ENCODE measurements at places on chromosomes 3 and 15.

- H3K4me1 ChIP-seq = no peaks in the 10 kb centered on the region
- H3K27me3 ChIP-seq = no peaks in the 10 kb centered on the region
- ATAC-seq = no peak
- no peak overlapping the region for H3K27ac ChIP-seq
These were observed 5.0 kb upstream of the UACA start for GRCh38 chr15:70768257-70768883.

- H3K4me1 ChIP-seq = no peaks in the 10 kb centered on the region
- peak overlapping the region; percentile 60 for H3K27ac ChIP-seq
- H3K4me3 ChIP-seq = no peak overlapping the region
- no peaks in the 10 kb centered on the region for H3K36me3 ChIP-seq
- ATAC-seq = peak; percentile 91
These were observed 6.9 kb upstream of the IL16 start for GRCh38 chr15:81189583-81190283.

GRCh38 chr3:12273045-12273695 is 15.7 kb upstream of the PPARG start:
- H3K36me3 ChIP-seq = no peaks in the 10 kb centered on the region
- no peak for ATAC-seq
- H3K4me3 ChIP-seq = no peak overlapping the region

DNA sequence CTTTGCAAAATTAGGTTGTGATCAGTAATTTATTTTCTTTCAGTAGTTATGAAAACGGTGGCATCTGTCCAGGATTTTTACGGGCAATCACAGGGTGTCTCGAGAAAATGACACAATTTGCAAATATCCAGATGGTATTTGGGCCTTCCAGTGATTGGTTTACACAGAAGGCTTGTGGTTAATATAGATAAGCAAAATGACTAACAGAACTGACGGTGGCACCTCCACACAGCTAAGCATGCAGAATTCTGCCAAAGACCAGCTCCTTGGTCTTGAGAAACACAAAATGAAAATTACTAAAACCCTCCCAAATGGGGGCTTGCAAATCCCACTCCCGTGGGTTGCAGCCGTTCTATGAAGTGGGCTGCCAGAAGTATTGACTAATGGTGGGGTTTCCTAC is 5.5 kb downstream of the ARHGEF3 start:
- peaks cover 59% of the 10 kb centered on the region for H3K4me1 ChIP-seq
- H3K27me3 ChIP-seq = no peaks in the 10 kb centered on the region
- no peak overlapping the region for H3K4me3 ChIP-seq
- H3K36me3 ChIP-seq = no peaks in the 10 kb centered on the region
- no peak overlapping the region for H3K27ac ChIP-seq

DNA sequence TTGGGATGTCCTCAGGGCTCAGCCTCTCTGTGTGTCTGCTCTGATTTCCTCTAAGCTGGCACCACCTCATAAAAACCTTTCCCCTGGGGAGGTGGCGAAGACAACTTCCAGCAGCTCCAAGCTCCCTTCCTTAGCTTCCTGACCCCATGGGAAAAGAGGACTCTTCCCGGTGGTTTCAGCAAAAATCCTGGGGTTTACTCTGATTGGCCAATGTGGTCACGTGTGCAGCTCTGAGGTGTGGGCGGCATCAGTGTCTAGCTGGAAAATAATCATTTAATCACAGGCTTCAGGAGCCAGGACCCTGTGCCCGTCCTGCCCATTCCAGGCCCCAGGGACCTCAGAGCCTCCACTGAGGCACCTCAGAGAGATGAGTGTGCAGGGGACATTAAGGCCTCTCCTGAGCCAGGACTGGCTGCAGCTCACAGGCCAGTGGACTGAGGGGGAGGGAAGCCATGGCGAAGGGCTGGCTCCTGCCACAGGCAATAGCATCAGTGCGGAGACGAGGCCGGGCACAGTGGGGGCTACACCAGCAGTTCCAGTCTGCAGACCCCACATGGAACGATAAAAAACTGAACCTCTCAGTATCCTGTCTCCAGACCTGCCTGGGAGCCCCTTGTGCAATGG is 104.1 kb downstream of the TPRA1 start:
- peaks cover 25% of the 10 kb centered on the region for H3K27me3 ChIP-seq
- H3K4me1 ChIP-seq = no peaks in the 10 kb centered on the region
- H3K4me3 ChIP-seq = no peak overlapping the region
- H3K36me3 ChIP-seq = no peaks in the 10 kb centered on the region

DNA sequence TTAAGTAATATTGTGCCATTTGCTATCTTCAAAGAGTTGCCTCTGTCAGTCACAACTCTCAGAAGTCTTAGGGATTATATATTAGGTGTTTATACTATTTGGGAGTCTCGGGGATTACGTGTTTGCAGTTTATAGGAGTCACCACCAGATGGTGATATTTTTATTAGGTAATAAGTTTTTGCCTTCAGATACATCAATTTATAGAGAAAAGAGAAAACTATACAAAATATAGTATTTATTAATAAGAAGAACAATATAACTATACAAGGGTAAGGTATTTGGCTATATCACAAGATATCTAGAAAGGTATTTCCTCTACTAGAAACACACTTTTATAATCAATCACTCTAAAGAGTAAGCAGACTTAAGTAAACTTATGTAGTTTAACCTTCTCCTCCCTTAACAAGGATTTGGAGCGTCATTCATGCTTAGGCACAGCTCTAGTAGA is 10.7 kb upstream of the DHX36 start:
- H3K27me3 ChIP-seq = no peaks in the 10 kb centered on the region
- no peak for ATAC-seq
- no peaks in the 10 kb centered on the region for H3K36me3 ChIP-seq
- H3K4me1 ChIP-seq = no peaks in the 10 kb centered on the region
- H3K4me3 ChIP-seq = no peak overlapping the region

DNA sequence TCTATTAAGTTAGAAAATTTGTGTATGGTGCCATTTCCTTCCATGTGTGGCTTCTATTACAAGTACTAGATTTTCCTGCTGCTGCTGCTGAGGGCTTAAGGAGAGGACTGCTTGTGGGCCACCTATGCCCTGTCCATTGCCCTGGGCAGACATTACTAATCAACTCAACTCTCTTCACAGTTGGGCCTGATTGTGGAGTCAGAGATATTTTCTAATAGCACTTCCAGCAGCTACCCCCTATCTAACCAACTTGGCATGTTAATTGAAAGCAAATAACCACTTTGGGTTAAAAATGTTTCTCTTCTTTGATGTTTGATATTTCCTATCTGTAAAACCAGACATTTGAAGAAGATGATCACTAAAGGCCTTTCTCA is 242.0 kb downstream of the EDEM1 start:
- no peak overlapping the region for H3K4me3 ChIP-seq
- H3K27ac ChIP-seq = no peak overlapping the region
- ATAC-seq = no peak
- no peaks in the 10 kb centered on the region for H3K27me3 ChIP-seq
- H3K36me3 ChIP-seq = no peaks in the 10 kb centered on the region

GRCh38 chr3:178623666-178624255 is 87.5 kb downstream of the KCNMB2 start:
- H3K36me3 ChIP-seq = no peaks in the 10 kb centered on the region
- H3K4me1 ChIP-seq = no peaks in the 10 kb centered on the region
- H3K27ac ChIP-seq = no peak overlapping the region

DNA sequence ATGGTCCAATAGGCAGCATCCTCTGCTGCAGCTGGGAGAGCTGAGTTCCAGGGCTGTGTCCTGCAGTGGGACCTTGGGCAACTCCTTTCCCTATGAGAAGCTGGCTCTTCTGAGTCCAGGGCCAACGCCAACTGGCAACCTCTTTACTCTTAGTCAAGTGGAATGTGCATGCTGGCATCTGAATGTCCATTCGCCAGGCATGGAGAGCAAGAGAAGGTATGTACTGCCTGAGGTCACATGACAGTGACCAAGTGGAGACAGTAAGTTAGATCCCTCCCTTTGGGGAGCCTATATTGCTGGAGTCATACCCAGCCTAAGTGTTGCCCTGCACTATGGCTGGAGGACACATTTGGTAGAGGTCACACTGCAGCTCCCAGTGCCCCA is 12.1 kb downstream of the HEMK1 start:
- H3K4me1 ChIP-seq = peaks cover 13% of the 10 kb centered on the region
- no peak overlapping the region for H3K4me3 ChIP-seq
- ATAC-seq = no peak
- H3K27me3 ChIP-seq = no peaks in the 10 kb centered on the region

DNA sequence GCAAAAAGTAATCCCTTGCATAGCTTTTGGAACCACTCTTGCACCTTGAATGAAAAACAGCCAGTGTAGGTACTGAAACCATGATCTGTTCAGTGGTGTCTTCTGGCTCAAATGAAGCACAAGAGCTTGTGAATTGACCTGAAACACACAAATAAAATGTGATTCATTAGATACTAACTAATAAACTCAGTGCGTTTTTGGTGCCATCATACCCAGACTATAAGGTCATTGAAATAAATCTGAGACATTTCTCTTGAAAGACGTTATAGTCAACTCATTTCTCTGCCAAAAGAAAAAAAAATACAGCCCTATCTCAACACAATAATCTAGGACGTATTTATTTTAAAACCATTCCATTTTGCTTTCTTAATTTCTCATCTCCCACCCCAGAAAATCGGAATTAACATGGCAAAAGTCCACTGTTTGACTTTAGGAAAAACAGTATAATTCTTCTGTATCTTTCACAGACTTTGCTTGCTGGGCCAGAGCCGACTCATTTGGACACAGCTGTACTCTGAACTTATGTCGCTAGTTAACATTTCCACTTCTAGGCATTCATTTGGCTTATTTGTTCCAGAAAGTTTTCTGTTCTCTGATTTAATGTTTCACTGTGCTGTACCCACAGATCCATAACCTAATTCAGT is 284.9 kb upstream of the TBL1XR1 start:
- no peak for ATAC-seq
- H3K36me3 ChIP-seq = no peaks in the 10 kb centered on the region

DNA sequence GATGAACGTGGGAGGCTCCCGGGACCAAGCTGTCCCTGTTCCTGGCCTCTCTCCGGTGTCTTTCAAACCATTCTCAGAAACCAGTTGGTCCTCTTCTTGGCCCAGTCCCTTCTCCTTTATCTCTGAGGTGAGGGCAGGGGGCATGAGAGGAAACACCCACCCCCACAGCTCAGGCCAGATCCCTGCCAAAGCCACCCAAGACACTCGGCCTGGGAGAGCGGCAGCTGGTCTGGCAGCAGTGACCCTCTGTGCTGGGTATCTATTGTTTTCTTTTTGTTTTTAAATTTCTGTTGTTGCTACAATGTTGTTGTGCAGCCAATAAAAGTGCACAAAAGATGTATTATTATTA is 27.3 kb downstream of the ACSBG1 start:
- H3K4me1 ChIP-seq = peaks cover 57% of the 10 kb centered on the region
- no peak overlapping the region for H3K27ac ChIP-seq
- H3K36me3 ChIP-seq = no peaks in the 10 kb centered on the region
- H3K4me3 ChIP-seq = no peak overlapping the region
- H3K27me3 ChIP-seq = no peaks in the 10 kb centered on the region
- ATAC-seq = no peak

DNA sequence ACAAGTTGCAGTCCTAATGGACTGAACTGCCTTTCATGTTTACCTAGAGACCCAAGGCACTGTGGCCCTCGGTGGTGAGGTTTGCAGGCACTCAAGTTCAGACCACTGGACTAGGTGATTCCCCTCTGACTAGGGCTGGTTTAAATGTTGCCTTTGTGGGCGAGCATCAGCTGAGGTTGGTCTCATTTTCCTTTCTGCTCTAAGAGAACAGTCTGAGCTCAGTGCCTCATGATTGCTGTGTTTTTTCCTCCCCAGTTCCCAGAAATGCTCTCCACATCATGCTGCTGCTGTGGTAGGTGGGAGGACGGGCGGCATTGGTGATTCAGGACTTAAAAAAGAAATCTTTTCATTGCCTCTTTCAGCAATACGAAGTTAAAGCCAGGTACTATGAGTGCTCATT is 237.2 kb downstream of the MBNL1 start:
- no peak for ATAC-seq
- no peaks in the 10 kb centered on the region for H3K4me1 ChIP-seq
- no peaks in the 10 kb centered on the region for H3K36me3 ChIP-seq
- H3K27me3 ChIP-seq = no peaks in the 10 kb centered on the region

DNA sequence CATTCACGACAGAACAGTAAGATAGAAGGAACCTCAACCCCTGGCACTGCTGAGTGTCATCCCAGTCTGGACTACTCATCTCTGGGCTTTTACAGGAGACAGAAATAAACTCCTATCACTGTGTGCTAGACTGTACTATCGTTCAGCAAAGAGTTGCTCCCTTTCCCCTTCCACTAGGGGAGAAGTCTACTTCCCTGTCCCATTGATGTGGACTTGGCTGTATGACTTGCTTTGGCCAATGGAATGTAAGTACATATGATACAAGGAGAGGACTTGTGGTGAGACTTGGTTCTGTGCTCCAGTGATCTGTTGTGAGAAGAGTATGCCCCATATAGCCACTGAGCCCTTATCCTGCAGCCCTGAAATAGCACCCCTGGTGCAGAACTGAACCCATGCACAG is 5.3 kb upstream of the KIF7 start:
- no peaks in the 10 kb centered on the region for H3K27me3 ChIP-seq
- H3K36me3 ChIP-seq = no peaks in the 10 kb centered on the region
- H3K4me3 ChIP-seq = no peak overlapping the region
- H3K4me1 ChIP-seq = peaks cover 25% of the 10 kb centered on the region
- ATAC-seq = no peak

DNA sequence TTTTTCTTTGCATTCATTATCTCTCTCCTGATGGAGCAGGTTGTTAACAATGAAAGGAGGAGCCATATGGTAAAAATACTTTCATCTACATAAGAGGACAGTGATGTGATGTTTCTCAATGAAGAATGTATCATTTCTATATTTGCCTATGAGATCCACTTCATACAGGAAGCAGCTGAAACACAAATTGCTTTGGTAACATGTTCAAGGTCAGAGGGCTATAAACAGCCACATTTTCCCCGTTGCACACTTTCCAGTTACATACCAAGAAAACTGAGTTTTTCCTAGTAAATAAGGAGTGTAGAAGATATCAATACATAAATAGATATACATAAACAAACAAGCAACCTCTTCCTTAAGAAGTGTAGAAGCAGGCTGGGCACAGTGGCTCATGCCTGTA is 32.6 kb upstream of the GYG1 start:
- H3K4me3 ChIP-seq = no peak overlapping the region
- H3K27me3 ChIP-seq = no peaks in the 10 kb centered on the region
- no peak overlapping the region for H3K27ac ChIP-seq
- ATAC-seq = no peak
- no peaks in the 10 kb centered on the region for H3K36me3 ChIP-seq
- peaks cover 12% of the 10 kb centered on the region for H3K4me1 ChIP-seq

GRCh38 chr15:96273317-96274086 is 57.0 kb upstream of the NR2F2 start:
- H3K27me3 ChIP-seq = no peaks in the 10 kb centered on the region
- H3K27ac ChIP-seq = no peak overlapping the region
- no peak overlapping the region for H3K4me3 ChIP-seq
- H3K36me3 ChIP-seq = peaks cover 72% of the 10 kb centered on the region
- no peaks in the 10 kb centered on the region for H3K4me1 ChIP-seq

- no peaks in the 10 kb centered on the region for H3K27me3 ChIP-seq
- H3K4me3 ChIP-seq = no peak overlapping the region
- ATAC-seq = no peak
These were observed 693.1 kb upstream of the NECTIN3 start for GRCh38 chr3:110378481-110378880.

Measured in gastroesophageal sphincter (tissue), 4 donors.